ENCODE measurements at places on chromosomes 2 and 18.

DNA sequence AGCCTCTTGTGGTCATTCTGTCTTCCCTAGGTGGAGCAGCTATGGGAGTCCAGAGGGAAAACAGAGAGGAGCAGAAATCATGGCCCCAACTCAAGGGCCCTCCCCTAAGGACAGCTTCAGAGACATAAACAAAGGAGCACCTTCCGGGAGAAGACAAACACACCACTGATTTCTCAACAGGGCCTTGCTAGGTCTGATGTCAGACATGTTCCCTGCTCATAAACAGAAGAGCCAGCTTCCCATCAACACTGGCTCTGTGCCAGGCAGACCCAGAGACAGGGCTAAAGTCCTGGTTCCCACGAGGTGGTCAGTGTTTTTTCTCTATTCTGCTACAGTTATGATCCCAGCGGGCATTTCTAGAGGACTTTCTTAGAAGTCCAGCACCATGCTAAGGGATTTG, 19.3 kb downstream of the CXCR2 start:
- DNase-seq, result no peak

DNA sequence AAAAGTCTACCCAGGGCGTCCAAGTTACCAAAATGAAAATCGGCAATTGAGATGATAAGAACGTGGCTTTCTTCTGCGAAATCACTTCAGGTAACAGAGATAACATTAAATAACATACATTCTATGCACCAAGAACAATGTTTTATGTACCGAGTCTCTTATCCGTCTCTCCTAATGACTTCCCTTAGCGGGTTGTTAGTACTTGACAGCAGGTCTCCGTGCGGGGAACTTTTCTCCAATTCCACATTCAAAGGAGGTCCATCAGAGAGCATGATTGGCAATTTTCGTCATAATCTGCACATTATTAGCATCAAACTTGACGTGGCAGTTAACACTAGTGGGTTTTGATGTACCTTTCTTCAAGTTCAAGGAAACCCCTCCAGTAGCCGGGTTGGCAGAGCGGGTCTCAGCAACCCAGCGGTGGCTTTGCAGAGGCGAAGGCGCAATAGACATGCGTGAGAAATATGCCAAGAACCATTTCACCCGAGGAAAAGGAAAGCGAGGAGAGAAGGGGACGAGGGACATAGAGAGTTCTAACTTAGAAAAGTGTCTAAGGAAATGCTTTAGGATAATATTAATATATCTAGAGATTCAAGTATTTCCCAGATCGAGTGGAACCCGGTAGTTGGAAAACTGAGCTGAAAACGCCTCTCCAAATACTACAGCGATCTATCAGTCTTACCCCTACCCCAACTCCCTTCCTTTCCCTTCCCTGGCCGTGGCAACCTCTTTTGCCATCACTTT, 5.0 kb downstream of the EVX2 start:
- DNase-seq, result no peak

DNA sequence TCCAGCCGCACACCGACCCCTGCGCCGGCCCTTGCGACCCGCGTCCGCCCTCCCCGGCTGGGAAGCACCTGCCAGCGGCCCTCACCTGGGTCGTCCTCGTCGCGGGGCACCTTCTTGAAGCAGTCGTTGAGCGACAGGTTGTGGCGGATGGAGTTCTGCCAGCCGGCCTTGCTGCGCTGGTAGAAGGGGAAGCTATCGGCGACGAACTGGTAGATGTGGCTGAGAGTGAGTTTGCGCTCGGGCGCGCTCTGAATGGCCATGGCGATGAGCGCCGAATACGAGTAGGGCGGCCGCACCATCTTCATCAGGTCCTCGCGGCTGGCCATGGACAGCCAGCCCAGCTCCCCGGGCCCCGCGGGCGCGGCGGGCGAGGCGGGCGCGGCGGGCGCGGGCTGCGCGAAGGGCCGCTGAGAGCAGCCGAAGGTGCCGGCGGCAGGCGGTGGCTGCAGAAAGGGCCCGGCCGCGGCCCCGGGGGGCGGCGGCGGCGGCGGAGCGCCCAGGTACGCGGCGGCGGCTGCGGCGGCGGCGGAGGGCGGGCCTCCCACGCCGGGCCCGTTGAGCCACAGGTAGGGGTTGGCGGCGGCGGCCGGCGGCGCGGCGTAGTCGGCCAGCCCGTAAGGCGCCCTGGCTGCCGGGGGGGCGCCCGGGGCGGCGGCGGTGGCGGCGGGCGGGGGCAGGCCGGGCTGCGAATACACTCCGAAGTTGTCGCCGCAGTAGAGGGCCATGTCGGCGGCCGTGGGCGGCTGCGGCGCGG, 505 bp downstream of the FOXI3 start:
- DNase-seq, result no peak

GRCh38 chr2:158457092-158457825, 507 bp downstream of the PKP4 start:
- peak; percentile 32 for DNase-seq

All from stimulated activated CD8-positive, alpha-beta memory T cell treated with anti-CD3 and anti-CD28 coated beads, Interleukin-12 subunit alpha, Interleukin-12 subunit beta, amount 100 ng/mL, for 4 hours (primary cell).